Bone marrow (tissue), 2 donors: ENCODE measurements at places on chromosomes 2 and 18.
A peak's percentile ranks its signal among the peaks of the same experiment; 100 is the strongest.

GRCh38 chr2:237391140-237391539, 22.8 kb downstream of the COL6A3 start:
- DNase-seq, result no peak

GRCh38 chr18:21391074-21391673, 149.1 kb downstream of the GREB1L start:
- no peak for DNase-seq

- DNase-seq, result no peak
Observed at GRCh38 chr18:25604894-25605597, 253.1 kb upstream of the ZNF521 start.

- peak; percentile 22 for DNase-seq
Observed at GRCh38 chr2:42028571-42029148, 19.2 kb upstream of the PKDCC start.

GRCh38 chr2:235011607-235011928, 59.8 kb downstream of the SH3BP4 start:
- no peak for DNase-seq

- DNase-seq, result no peak
Observed at GRCh38 chr2:142180820-142181533, 50.2 kb upstream of the LRP1B start.

DNA sequence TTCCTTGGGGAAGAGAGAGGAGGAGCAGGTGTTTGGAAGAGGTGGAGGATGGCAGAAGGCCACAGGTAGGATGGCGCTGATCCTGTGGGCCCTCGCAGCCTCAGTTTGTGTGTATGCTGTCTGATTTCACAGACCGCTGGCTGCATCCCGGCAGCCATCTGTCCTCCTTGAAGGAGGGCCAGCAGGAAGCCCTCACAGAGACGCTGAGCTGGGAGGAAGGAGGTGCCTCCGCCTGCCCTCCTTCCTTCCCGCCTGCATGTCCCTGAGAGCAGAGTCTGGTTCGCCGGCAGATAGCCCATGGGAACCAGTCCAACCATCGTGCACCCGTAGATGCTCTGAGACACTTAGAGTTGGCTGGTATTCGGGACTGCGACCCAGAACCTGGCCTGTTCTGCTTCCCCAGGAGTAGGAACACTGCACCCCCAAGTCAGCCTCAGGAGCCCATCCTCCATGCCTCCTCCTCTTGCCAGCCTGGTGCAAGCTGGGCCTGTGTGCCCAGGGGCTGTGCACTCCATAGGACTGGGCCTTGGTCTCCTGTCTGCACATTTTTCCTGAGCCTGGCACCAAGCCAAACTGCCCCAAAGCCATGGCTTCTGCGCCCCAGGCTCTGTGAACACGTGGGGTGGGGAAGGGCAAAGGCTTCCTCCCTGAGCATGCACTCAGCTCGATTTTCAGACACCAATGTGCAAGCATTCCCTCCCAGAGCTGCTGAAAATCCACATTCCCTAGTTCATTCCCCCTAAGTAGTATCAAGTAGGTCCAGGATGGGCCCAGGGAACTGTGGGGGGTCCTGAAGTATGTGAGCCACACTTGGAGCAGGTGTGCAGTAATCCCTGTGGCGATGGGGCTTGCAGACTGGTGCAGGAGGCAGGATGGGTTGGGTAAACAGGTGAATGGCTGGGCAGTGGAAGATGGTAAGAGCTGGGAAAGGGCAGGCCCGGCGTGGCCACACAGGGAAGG, 115.6 kb downstream of the SEPTIN10 start:
- DNase-seq, result peak; percentile 10
